B cell (primary cell): ENCODE measurements at places on chromosomes 1 and 21. TPM values are rescaled to one million over a fixed set of nuclear protein-coding genes. Genes with fewer than 3 reads are reported as not detected.

- no peaks in the 10 kb centered on the region for H3K36me3 ChIP-seq
- peak overlapping the region; percentile 15 for H3K27ac ChIP-seq
- peak overlapping the region; percentile 65 for H3K4me3 ChIP-seq
These were observed 615 bp downstream of the GPR161 start for GRCh38 chr1:168135921-168136708.

S100A5 gene
- total RNA-seq, result not detected in 2 replicates

DNA sequence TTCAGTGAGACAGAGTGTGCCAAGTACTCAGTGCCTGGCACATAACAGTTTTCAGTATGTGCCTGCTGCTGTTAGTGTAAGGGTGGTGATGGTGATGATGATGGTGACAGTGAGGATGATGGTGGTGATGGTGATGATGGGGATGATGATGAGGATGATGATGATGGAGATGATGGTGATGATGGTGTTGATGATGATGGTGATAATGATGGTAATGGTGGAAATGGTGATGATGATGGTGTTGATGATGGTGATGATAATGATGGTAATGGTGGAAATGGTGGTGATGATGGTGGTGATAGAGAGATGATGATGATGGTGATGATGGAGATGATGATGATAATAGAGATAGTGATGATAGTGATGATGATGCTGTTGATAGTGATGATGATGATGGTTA is 62.0 kb downstream of the AJAP1 start:
- H3K27ac ChIP-seq, result no peak overlapping the region
- no peaks in the 10 kb centered on the region for H3K27me3 ChIP-seq
- DNase-seq, result no peak

- H3K36me3 ChIP-seq, result no peaks in the 10 kb centered on the region
- no peaks in the 10 kb centered on the region for H3K4me1 ChIP-seq
- DNase-seq, result no peak
- no peak overlapping the region for H3K27ac ChIP-seq
- no peak overlapping the region for H3K4me3 ChIP-seq
These were observed 199.2 kb downstream of the DNM3 start for GRCh38 chr1:172040466-172040865.

DNA sequence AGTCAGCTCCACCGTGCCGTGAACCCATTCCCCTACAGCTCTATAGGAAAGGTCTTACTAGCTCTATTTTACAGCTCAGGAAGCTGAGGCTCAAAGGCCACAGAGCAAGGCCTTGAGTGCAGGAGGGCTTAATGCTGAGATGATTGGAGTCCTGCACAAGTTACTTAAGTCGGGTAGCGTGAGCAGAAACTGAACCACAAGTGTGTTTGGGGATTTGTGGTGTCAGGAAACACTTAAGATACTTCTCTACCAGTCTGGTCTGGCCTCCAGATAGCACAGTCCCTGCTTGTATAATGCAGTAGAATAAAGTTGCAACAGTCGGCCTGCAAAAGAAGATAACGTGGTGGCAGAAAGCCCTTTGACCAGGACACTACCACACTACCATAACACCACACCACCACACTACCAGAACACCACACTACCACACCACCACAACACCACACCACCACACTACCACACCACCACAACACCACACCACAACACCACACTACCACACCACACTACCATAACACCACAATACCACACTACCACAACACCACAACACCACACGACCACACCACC is 118.1 kb downstream of the SPSB1 start:
- no peaks in the 10 kb centered on the region for H3K27me3 ChIP-seq
- peaks cover 45% of the 10 kb centered on the region for H3K4me1 ChIP-seq
- H3K36me3 ChIP-seq, result no peaks in the 10 kb centered on the region

GRCh38 chr1:111242805-111243523 is 15.5 kb downstream of the CHI3L2 start:
- no peak overlapping the region for H3K4me3 ChIP-seq
- H3K36me3 ChIP-seq, result peaks cover 43% of the 10 kb centered on the region
- no peaks in the 10 kb centered on the region for H3K4me1 ChIP-seq
- no peak overlapping the region for H3K27ac ChIP-seq
- H3K27me3 ChIP-seq, result no peaks in the 10 kb centered on the region

DNA sequence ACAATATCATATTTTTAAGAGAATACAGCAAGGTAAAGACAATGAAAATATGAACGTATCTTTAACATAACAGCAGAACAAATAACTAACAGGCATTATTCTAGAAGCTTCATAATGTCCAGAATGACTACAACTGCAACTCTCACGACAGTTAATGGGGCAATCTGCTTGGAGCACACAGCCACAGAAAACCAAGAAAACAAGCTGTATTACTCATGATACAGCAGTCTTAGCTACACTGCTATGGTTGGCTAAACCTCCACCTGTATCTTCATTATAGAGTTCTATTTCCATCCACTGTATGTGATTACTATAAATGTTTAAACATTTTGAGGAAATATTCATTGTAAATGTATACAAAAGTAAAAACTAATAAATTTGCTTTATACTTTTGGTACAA is 139.9 kb downstream of the DPYD start:
- no peaks in the 10 kb centered on the region for H3K27me3 ChIP-seq
- no peak overlapping the region for H3K4me3 ChIP-seq
- H3K4me1 ChIP-seq, result peaks cover 5% of the 10 kb centered on the region
- H3K36me3 ChIP-seq, result no peaks in the 10 kb centered on the region
- DNase-seq, result no peak
- H3K27ac ChIP-seq, result no peak overlapping the region

DNA sequence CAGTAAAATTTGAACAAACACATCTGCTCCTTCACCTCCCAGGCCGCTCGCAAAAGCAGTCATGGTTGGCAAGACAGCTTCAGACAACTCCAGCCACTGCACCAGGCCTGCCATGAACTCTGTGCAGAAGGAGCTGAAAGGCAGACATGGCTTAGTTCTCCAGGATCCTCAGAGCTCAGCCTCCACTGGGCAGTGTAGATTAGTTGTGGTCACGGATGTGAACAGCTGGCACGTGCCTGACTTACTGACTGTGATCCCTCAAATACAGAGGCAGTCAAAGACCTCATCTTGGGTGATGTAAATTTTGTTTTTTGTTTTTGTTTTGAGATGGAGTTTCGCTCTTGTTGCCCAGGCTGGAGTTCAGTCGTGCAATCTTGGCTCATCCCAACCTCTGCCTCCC is 28.4 kb downstream of the TMCO4 start:
- no peaks in the 10 kb centered on the region for H3K27me3 ChIP-seq
- H3K36me3 ChIP-seq, result no peaks in the 10 kb centered on the region
- H3K4me3 ChIP-seq, result no peak overlapping the region

- H3K27me3 ChIP-seq, result peaks cover 5% of the 10 kb centered on the region
- no peaks in the 10 kb centered on the region for H3K36me3 ChIP-seq
- H3K4me1 ChIP-seq, result no peaks in the 10 kb centered on the region
- H3K4me3 ChIP-seq, result no peak overlapping the region
- DNase-seq, result no peak
These were observed 39.0 kb upstream of the GRIK3 start for GRCh38 chr1:37073152-37073853.

DNA sequence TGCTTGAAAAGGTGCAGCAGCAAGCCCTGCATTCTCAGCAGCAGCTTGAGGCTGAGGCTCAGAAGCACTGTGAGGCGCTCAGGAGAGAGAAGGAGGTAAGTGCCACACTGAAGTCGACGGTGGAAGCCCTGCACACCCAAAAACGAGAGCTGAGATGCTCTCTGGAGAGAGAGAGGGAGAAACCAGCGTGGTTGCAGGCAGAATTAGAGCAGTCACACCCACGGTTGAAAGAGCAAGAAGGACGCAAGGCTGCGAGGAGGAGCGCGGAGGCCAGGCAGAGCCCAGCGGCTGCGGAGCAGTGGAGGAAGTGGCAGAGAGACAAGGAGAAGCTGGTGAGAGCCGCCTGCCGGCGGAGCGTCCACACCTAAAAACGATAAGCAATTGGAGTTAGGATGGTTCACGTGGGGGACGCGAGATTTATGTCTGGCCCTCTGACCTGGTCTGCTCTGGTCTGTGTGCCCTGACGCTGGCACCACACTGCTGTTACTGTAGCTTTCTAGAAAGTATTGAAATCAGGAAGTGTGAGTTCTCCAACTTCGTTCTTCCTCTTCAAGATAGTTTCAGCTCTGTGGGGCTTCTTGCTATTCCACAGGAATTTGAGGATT is 26.7 kb upstream of the DIP2A start:
- H3K4me3 ChIP-seq, result no peak overlapping the region
- H3K27me3 ChIP-seq, result no peaks in the 10 kb centered on the region
- H3K4me1 ChIP-seq, result no peaks in the 10 kb centered on the region
- H3K36me3 ChIP-seq, result no peaks in the 10 kb centered on the region

DNA sequence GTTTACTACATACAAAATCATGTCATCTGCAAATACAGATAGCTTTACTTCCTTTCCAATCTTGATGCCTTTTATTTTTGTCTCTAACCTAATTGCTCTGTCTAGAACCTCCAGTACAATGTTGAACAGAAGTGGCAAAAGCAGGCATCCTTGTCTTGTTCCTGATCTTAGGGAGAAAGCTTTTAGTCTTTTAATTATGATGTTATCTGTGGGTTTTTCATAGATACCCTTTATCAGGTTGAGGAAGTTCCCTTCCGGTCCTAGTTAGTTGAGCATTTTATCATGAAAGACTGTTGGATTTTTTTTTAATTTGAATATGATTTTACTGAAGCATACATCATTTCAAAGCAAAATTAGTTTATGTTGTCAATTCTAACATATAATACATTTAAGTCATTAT is 45.7 kb upstream of the DISC1 start:
- no peak for DNase-seq
- H3K36me3 ChIP-seq, result no peaks in the 10 kb centered on the region
- H3K4me1 ChIP-seq, result no peaks in the 10 kb centered on the region
- no peak overlapping the region for H3K27ac ChIP-seq
- H3K4me3 ChIP-seq, result no peak overlapping the region
- no peaks in the 10 kb centered on the region for H3K27me3 ChIP-seq

SYCP1 gene
- not detected in 2 replicates for total RNA-seq

CD84 gene
- 58.5 and 63.9 TPM in 2 replicates for total RNA-seq

KCNN3 gene
- 0.17 and 0.29 TPM in 2 replicates for total RNA-seq

IQGAP3 gene
- 0.07 TPM in 2 replicates for total RNA-seq

GRCh38 chr1:35047188-35047858 is 15.6 kb upstream of the ZMYM6 start:
- H3K4me1 ChIP-seq, result no peaks in the 10 kb centered on the region
- no peak for DNase-seq
- H3K4me3 ChIP-seq, result no peak overlapping the region
- H3K27ac ChIP-seq, result no peak overlapping the region
- H3K27me3 ChIP-seq, result no peaks in the 10 kb centered on the region
- no peaks in the 10 kb centered on the region for H3K36me3 ChIP-seq

GRCh38 chr1:17196496-17197185 is 8.3 kb upstream of the PADI1 start:
- H3K27me3 ChIP-seq, result no peaks in the 10 kb centered on the region
- no peaks in the 10 kb centered on the region for H3K36me3 ChIP-seq
- H3K27ac ChIP-seq, result no peak overlapping the region
- no peak for DNase-seq
- peaks cover 10% of the 10 kb centered on the region for H3K4me1 ChIP-seq
- no peak overlapping the region for H3K4me3 ChIP-seq

GRCh38 chr1:11822091-11822490 is 16.1 kb downstream of the CLCN6 start:
- H3K4me3 ChIP-seq, result no peak overlapping the region
- H3K4me1 ChIP-seq, result no peaks in the 10 kb centered on the region
- H3K36me3 ChIP-seq, result peaks cover 33% of the 10 kb centered on the region
- peak overlapping the region; percentile 13 for H3K27ac ChIP-seq

- no peak overlapping the region for H3K4me3 ChIP-seq
- no peak for DNase-seq
- H3K27ac ChIP-seq, result no peak overlapping the region
- no peaks in the 10 kb centered on the region for H3K36me3 ChIP-seq
- no peaks in the 10 kb centered on the region for H3K4me1 ChIP-seq
These were observed 38.4 kb upstream of the SAMSN1 start for GRCh38 chr21:14584357-14585095.

DNA sequence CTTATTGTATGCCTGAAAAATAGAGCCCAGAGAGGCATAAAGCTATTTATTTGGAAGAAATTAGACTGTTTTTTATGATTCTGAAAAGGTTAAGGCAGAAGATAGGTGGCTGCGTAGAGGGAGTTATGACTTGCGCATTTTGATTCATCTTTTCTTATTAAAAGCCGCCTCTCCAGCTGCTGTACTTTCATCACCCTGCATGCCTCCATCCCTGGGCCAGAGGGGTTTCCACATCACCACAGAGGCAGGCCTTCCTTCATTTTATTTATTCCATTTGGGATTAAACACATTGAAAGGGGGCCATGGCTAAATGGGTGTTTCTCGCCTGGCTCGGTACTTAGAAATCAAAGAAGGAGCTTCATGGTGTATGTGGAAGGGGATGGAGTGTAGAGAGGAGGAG is 14.6 kb upstream of the RGS8 start:
- H3K27ac ChIP-seq, result no peak overlapping the region
- DNase-seq, result no peak
- H3K4me3 ChIP-seq, result no peak overlapping the region
- no peaks in the 10 kb centered on the region for H3K36me3 ChIP-seq
- H3K4me1 ChIP-seq, result no peaks in the 10 kb centered on the region
- H3K27me3 ChIP-seq, result peaks cover 5% of the 10 kb centered on the region

DNA sequence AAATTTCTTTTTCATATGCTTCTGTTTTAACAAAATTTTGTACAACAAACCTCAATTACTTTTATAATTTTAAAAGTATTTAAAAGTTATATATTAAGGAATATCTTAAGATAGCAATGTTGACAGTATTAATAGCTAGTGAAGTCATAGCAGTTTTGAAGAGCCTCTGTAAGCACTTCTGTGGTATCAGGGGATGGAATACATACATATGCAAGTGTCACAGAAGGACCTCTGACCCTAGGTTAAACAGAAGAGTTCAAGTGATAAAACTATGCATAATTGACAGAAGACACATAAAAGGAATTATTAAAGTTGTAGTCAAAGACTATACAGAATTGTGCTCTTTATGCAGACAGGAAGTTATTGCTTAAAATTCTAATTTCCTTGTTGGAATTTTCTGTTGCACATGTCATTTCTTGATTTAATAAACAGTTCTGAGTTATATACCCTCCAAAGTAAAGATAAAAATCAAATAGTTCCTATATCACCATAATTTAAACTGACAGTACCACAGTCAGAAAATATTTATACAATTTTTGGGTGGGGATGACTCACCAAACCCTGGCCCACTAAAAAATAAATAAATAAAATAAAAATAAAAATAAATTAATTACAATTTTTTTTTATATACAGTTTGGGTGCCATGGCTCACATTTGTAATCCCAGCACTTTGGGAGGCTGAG is 27.1 kb downstream of the IPP start:
- H3K36me3 ChIP-seq, result no peaks in the 10 kb centered on the region
- no peaks in the 10 kb centered on the region for H3K4me1 ChIP-seq
- DNase-seq, result no peak

GRCh38 chr1:109880971-109881894 is 29.4 kb upstream of the CSF1 start:
- H3K4me1 ChIP-seq, result peaks cover 22% of the 10 kb centered on the region
- no peak overlapping the region for H3K4me3 ChIP-seq
- H3K36me3 ChIP-seq, result no peaks in the 10 kb centered on the region
- DNase-seq, result no peak
- H3K27ac ChIP-seq, result no peak overlapping the region

DNA sequence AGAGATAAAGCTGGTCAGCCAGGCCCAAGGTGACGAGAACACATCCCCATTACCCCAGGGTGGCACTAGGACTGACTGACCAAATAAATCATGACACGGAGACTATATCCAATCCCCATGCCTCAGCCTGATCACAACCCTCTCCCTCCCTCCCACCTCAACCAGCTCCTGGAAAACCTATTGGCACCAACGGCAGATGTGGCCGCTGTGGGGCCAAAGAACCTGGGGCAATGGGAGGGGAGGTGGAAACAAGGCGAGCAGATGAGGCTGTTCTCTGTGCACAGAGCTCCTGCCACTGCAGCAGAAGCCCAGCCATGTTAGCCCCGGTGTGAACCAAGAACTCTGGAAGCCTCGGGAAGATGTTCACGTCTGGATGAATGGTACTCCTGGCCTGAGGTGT is 77.6 kb downstream of the CD247 start:
- no peak for DNase-seq
- H3K4me1 ChIP-seq, result peaks cover 24% of the 10 kb centered on the region
- H3K27ac ChIP-seq, result no peak overlapping the region
- H3K27me3 ChIP-seq, result peaks cover 6% of the 10 kb centered on the region
- H3K4me3 ChIP-seq, result no peak overlapping the region

TGFBR3 gene
- total RNA-seq, result 0.12 and 0.19 TPM in 2 replicates
